EH (cell line): ENCODE measurements at places on chromosomes 11 and 22.

DNA sequence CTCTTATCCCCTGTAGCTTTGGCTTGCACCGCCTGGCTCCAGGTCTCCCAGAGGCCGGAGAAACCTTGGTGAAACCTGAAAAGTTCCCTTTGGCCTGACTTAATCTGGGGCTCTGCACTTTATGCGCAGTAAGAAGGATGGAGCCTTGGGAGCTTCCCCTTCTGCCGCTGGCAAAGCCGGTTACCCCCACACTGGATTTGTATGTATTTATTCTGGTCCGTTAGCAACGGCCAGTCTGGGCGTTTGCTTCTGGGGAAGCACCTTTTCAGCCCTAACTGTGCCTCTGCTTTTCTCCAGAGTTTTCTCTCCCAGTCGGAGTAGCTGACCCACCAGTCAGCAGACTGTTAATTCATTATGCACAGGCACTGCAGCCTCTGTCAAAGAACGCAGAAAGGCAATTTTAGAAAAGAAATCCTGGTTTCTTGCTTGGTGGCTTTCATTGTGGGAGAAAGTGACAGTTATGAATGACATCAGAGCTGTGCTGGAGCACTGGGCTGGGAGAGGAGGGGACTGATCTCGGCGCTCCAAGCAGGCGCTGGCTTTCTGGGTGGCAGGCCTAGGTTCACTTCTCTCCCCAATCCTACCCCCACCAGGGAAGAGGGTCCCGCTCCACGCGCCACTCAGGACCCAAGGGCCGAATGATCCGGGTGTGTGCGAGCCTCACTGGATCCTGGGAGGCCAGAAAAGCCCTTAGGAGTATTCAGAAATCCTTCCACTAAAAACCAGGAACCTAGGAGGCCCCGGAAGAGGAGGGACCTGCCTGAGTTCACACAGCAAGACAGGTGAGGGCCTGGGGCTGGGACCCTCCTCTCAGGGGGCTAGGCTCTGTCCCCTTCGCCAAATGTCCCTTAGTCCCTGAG lies 70.2 kb downstream of the RTL6 start:
- no peak for DNase-seq

DNA sequence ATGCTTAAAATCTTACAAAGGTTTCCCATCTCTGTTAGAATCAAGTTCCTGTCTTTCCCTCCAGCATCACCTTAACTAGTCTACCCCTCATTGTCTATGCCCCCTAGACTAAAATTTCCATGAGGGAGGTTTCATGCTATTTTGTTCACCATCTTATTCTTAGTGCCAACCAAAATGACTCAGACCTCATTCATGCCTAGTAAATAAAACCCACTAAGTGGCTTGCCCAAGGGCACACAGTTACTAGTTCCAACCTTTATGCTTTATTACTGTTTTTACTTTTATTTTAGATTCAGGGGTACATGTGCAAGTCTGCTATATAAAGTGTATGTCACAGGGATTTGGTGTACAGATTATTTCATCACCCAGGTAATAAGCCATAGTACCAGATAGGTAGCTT lies 469.1 kb upstream of the FAT3 start:
- no peak for DNase-seq

- no peak for DNase-seq
Observed at GRCh38 chr22:19820880-19821522, 33.7 kb downstream of the GNB1L start.

- DNase-seq, result no peak
Observed at GRCh38 chr11:120295099-120295498, 30.0 kb upstream of the TLCD5 start.

- no peak for DNase-seq
Observed at GRCh38 chr11:512761-513595, 5.9 kb upstream of the RNH1 start.

DNA sequence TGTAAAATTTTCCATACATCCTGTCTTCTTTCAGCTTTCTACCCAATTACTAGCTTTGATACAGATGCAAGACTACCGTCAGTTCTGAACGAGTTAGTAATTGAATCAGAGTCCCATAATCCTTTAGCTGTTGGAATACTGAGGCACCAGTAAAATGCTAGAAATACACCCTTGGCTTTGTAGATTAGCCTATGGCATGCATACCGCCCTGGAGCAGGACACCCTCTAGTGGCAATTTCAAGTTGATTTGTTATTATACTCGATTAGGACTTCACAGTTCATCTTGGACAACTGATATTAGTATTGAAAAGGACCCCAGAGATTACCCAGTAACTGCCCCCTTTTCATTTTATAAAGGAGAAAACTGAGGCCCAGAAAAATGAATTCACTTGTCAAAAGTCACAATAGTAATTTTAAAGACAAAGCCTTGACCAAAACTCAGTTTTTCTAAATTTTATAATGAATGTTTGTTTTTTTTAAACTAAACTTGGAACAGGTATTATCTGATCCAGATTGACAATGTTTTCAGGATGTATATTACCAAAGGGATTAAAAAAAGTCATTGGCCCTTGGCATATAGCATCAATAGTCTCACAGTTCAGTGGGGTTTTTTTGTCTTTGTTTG lies 72.6 kb downstream of the HIPK3 start:
- DNase-seq, result peak; percentile 72

DNA sequence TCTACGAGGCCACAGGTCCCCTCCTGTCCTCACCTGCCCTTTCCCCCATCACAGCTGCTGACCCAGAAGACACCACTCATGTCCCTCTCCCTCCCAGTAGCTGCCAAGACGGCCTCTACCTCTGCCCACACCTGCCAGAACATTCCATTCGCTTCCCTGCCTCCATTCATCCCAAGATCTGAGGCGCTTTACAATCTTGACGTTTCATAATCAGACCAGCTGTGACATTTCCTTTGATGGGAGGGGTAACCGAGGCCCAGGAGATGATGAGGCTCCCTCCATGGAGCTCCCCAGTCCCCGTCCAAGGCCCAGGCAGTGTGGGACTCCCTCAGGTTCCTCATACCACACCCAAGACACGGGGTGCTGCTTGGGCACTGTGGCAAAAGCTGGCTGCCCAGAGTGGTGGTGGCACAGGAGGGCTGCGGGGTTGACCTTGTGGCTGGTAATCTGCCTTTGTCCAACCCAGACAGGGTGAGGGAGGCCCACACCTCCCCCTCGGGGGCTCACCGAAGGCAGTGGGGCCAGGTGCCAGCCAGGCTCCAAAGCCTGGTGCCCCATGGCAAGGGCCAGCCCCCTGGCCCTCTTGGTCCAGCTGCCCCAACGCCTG lies 17.3 kb downstream of the PHLDA2 start:
- DNase-seq, result no peak

GRCh38 chr22:50489363-50490243 lies 2.9 kb downstream of the MIOX start:
- no peak for DNase-seq

DNA sequence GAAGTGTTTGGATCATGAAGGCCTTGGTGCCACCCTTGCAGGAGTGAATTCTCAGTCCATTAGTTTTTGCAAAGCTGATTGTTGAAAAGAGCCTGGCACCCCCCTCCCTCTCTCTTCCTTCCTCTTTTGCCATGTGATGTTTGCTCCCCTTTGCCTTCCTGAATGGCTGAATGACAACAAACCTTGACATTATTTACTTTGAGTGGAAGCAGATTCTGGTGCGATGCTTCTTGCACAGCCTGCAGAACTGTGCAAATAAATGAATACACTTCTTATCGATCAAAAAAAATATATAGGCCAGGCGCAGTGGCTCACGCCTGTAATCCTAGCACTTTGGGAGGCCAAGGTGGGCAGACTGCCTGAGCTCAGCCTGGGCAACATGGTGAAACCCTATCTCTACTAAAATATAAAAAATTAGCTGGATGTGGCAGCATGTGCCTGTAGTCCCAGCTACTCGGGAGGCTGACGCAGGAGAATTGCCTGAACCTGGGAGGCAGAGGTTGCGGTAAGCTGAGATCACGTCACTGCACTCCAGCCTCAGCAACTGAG lies 2.0 kb upstream of the NARS2 start:
- no peak for DNase-seq

GRCh38 chr11:10655227-10655626 lies 38.3 kb downstream of the IRAG1 start:
- DNase-seq, result no peak

GRCh38 chr11:14445542-14446530 lies 53.8 kb downstream of the COPB1 start:
- DNase-seq, result peak; percentile 56

DNA sequence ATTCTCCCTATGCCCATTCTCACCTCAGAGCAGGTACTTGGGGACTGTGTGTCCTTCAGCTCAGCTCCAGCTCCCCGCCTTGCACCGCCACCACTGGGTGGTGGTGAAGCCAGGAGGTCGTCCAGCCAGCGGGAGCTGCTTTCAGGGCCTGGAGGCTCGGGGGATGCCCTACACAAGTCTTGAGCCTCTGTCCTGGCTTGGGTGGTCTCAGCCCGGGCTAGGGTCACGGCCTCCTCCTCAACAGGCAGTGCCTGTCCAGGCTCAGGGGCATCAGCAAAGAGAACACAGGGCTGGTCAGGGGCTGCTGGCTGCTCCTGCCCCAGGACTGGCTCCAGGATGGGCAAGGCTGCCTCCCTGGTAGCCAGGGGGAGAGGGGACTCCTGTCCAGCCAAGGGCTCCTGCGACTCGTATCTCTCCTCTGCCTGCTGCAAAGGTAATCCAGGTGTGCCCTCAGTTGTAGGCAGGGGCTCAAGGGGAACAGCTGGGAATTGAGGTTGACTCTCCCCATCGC lies 12.2 kb downstream of the TNKS1BP1 start:
- DNase-seq, result no peak

GRCh38 chr22:32801537-32802236 lies at the start of gene TIMP3:
TIMP3 (plus strand) TSS chr22:32801705; CDS start chr22:32802002, 297 bp downstream.
- DNase-seq, result peak; percentile 90

GRCh38 chr11:34351687-34352469 lies 5.9 kb downstream of the ABTB2 start:
- DNase-seq, result no peak

- DNase-seq, result no peak
Observed at GRCh38 chr11:6440906-6441358, at the start of gene HPX. HPX (minus strand) TSS chr11:6440987; CDS start chr11:6440963, 24 bp downstream.

DNA sequence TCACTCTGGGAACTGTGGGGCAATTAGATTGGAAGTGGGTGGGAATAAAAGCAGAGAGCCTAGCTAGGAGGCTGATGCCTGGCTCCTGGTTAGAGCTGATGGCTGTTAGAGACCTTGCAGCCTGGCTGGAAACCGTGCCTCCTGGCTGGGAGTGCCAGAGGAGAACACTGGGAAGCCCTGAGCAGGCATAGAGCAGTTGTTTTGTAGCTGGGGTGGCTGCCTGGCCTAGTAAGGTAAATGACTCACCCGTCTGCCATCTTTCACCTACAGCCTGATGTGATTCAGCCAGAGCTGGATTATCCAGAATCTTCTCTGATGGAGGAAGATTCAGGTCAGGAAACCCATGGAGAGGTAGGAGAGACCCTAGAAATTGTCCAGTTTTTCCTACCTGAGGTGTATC lies 6.1 kb downstream of the UQCR10 start:
- DNase-seq, result peak; percentile 51

DNA sequence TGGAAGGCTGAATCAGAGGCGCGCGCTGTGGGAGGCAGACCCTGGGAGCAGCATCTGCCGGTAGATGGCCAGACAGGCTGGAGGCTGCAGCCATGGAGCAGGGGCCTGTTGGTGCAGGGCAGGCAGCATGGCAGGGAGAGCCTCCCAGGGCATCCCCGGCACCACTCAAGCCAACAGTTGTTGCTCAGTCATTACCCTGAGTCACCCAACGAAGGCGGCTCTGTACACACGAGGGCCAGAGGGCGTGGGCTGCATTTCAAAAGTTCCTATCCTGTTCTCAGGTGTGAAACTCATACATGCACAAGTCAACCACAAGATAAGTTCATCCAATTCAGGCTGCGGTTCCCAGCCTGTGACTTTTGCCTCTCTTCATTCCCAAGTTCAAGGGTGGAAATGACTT lies 2.6 kb downstream of the ANO1 start:
- DNase-seq, result no peak

DNA sequence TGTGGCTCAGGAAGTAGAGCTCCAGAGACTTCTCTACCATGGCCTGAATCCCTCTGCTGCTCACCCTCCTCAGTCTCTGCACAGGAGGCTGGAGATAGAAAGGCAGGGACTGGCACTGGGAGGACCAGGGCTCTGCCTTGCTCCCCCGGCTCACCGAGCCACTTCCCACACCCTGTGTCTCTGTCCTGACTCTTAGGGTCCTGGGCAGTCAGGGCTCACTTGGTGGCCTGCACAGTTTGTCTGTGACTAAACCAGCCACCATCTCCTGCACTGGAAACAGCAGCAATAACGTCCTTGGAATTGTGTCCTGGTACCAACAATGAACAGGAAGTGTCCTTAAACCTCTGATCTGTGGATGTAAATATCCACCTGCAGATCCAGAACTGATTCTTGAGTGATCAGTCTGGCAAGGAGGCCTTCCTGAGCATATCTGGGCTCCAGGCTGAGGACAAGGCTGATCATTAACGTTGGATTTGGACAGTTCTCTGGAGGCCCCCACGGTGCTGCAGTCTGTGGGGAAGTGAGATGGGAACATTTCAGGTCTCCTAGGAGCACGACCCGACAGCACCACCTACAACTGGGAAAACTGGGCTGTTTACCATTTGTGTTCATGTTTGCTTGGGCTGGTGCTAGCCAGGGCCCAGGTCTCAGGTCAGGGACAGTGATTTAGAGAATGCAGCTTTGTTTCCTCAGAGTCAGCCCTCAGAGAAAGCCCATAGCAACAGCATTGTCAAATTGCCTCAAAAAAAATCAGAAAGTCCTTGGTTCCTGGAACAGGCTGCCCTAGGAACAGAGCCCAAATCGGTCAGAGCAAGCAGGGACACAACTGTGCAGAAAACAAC lies 82.5 kb downstream of the ZNF280B start:
- no peak for DNase-seq

- DNase-seq, result peak; percentile 97
Observed at GRCh38 chr11:66443602-66444001, 5.0 kb upstream of the MRPL11 start.

GRCh38 chr22:37163575-37164504 lies 14.1 kb upstream of the IL2RB start:
- DNase-seq, result no peak

DNA sequence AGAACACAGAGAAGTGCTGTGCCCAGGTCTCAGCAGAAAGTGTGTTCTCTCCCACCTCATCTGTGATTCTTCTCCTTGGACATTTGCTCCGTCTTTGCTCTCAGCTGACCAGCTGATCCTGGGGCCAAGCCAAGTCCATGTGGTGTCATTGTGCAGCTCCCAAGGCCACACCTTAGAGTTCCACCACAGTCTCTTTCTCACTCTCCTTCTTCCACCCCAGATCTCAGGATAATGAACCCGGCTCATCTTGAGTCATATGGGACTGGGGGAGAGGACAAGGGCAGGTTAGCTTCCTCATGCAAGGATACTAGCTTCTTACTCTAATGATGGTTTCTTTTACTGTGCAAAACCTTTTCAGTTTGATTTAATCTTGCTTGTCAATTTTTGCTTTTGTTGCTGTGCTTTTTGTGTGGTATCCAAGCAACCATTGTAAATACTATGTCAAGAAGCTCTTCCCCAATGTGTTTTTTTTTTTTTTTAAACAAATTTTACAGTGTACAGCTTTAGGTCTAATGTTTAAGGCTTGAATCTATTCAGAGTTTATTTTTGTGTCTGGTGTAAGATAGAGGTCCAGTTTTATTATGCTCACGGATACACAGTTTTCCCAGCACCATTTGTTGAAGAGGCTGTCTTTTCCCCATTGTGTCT lies 75.0 kb upstream of the OR4B1 start:
- peak; percentile 42 for DNase-seq
